AG09319 (cell line): ENCODE measurements at places on chromosomes 2 and 18.
A peak's percentile ranks its signal among the peaks of the same experiment; 100 is the strongest.

- no peak for DNase-seq
These were observed 39.2 kb downstream of the GRHL1 start for GRCh38 chr2:9990736-9991135.

GRCh38 chr18:10391506-10391905 is 62.9 kb upstream of the APCDD1 start:
- DNase-seq, result no peak

GRCh38 chr2:24237313-24237712 is 62.5 kb downstream of the FAM228A start:
- DNase-seq, result no peak

GRCh38 chr2:43905371-43905803 is 66.6 kb downstream of the ABCG8 start:
- no peak for DNase-seq

- no peak for DNase-seq
These were observed 497.8 kb downstream of the EIPR1 start for GRCh38 chr2:2879781-2880180.

GRCh38 chr18:79245517-79246001 is 150.2 kb upstream of the NFATC1 start:
- no peak for DNase-seq

- no peak for DNase-seq
These were observed 214.9 kb upstream of the TNP1 start for GRCh38 chr2:217074576-217075255.

DNA sequence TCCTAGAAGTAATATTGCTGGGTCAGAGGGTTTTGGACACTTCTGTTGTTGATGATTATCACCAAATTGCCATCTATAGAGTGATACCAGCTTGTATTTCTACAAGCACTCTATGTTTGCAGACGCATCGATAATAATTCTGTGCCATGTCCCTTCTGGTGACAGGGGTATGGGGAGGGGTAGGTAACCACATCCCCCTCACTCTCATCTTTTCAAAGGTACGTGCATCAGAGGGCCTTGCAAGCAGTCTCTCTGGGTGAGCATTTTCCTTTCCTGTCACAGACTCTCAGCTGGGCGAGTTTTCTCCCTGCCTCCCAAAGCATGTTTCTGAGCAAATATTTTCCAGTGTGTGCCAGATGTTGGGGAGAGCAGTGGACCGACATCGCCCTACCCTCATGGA is 98.0 kb downstream of the SMAD7 start:
- no peak for DNase-seq

- DNase-seq, result no peak
These were observed 1.3 kb downstream of the ATP8B1 start for GRCh38 chr18:57801761-57802212.

DNA sequence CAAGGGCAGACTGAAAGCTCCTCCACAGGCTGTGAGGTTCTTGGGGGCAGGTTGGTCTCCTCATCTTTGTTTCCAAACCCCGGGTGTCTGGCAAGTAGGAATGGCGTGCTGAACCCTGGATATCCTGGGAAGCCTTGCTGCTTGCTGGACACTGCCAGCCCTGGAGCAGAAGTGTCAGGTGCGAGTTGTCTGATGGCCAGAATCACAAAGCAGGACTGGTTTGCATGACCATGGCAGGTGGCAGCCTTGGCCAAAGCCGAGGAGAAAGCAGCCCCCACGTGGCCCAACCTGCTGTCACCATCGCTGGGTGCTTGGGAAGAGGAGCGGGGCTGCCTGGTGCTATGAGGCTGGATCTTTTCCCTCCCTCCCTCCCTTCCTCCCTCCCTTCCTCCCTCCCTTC is 309.5 kb upstream of the HS6ST1 start:
- DNase-seq, result no peak

DNA sequence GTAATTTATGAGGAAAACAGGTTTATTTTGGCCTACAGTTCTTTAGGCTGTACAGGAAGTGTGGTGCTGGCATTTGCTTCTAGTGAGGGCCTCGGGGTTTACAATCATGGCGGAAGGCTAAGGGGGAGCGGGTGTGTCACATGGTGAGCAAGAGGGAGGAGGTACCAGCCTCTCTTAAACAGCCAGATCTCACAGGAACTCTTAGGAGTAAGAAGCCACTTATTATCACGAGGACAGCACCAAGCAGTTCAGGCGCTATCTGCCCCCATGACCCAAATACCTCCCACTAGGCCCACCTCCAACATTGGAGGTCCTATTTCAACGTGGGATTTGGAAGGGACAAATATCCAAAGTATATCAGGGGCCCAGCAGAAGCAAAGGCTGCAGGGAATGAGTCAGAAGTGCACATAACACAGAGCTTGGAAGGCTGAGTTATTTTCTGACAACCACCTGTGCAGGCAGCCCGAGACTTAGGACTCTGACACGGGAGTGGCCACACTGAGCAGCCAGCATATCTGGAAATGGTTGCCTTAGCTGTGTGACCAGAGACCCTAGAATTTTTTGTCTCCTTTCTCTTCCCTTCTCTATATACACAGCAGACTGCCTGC is 170.9 kb downstream of the PRPF40A start:
- DNase-seq, result no peak

- DNase-seq, result peak; percentile 85
These were observed 162.4 kb downstream of the CELF4 start for GRCh38 chr18:37403100-37403781.

DNA sequence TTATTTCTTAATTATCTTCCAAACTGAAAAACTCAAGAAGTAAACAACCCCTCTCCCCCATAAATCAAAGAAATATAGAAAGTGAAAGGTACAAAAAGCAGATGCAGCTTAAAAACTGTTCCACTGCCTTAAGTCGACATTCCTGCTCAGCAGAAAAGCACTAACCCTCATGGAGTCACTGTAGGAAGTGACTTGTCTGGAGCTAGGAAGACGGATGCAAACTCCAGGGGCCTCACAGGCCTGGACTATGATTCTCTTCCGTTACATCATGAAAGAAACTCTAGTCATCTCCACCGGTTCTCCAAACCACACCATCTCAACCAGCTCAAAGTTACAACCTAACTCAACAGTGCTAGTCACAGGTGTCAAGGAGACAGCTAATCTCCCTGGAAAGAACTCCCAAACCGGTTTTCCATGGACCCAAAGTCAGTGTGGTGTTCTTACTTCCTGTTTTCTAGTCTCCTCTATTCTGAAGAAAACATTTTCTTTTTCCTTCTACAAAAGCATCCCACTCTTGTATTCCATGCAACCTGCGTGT is 128.4 kb downstream of the PIEZO2 start:
- no peak for DNase-seq

GRCh38 chr18:76823587-76824011 is 1.2 kb downstream of the ZNF236 start:
- no peak for DNase-seq

- no peak for DNase-seq
These were observed 93.5 kb downstream of the OSBPL6 start for GRCh38 chr2:178287652-178288344.

DNA sequence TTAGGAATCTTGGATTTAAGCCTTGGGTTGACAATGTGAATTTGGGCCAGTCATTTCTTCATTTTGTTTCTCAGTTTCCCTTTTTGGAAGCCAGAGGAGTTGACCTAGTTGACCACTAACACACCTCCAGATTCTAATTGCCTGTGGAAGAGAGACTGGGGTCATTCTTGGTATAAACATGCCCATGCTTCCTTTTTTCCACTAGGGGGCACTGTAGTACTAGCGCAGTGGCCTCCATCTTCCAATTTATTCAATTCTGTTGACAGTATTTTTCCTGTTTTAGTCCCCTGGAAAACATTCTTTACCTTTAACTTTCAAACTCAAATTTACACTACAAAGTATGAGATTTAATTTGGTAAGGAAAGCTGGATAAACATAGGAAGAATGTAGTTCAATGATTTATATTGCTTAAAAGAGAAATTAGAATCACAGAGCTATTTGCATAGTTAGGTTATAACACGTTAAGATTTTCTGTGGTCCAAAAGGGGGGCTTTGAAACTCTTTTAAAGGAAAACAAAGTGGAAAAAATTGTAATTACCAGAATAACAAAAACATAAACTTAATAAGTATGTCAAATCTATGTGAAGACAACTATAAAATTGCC is 57.5 kb upstream of the AGPS start:
- no peak for DNase-seq

- DNase-seq, result no peak
These were observed 32.4 kb downstream of the ABCB11 start for GRCh38 chr2:168998609-168999211.

DNA sequence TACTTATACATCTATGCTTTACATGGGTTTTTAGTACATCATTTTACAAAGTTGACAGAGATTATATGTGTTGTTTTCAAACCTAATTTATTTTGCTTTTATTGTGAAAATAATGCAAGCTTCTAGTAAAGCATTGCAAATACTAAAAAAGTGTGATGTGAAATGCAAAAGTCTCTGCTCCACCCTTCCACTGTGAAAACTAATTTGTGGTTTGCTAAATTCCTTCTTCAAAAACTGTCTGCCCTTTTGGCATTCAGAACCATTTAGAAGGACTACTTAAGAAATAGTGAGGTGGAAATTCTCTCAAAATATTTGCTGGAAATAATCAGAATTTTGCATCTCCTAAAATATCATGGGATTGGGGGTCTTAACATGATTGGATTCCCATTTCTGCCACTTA is 78.4 kb downstream of the CSRNP3 start:
- no peak for DNase-seq

DNA sequence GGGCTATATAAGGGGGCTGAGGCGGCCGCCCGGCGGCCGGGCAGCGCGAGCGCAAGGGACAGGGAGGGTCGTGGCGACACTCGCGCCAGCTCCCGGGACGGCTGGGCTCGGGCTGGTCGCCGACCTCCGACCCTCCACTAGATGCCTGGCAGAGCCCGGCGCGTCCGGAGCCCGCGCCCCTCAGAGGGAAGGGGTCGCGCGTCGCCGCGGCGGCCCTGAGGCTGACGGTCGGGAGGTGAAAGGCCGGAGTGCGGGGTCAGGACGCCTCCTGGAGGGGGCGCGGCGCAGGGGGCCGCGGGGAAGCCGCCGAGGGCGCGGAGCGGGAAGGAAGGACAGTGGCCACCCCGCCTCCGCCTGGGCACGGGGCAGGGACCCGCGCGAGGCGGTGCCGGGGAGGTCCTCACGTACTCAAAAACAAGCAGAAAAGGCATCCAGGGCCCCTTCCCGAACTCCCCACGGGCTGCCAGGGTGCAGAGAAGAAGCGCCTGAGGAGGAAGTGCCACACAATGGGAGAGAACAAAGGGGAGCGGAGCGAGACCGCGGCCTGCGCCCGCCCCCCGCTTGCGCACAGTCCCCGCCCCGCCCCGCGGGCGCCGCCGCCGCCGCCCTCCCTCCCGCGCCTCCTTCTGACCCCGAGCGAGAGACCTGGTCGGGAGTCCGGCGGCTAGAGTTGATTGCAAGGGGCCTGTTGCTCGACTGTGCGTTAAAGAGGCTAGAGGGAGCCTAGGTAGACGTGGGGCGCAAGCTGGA is 776 bp upstream of the KLF7 start:
- peak; percentile 67 for DNase-seq

GRCh38 chr18:48470484-48471180 is 61.4 kb upstream of the ZBTB7C start:
- DNase-seq, result no peak

DNA sequence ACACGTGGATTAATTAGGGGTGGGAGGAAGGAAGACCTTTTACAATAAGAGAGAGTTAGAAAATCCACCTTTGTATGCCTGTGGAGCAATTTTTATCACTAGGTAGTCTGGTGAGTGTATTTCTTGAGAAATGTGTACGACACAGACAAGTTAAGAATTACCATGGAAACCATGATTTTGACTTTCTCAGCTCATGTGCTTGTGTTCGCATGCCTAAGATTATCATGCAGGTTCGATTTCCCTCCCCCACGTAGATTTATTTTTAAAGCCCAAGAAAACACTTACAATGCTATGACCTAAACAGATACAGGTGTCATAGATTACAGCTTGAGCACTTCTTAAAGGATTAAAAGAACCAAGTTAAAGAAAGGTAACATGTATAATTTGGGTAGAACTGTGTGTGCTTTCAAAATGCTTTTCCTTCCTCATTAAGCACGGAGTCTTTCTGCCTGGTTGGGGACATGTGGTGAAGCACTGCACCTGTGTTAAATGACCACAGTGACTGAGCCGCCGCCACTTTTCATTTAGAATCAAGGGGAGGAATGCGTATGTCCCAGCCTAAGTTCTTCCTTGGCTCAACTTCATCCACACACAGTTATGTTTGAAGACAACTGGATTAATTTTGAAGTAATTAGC is 16.6 kb downstream of the SERTAD2 start:
- DNase-seq, result no peak

DNA sequence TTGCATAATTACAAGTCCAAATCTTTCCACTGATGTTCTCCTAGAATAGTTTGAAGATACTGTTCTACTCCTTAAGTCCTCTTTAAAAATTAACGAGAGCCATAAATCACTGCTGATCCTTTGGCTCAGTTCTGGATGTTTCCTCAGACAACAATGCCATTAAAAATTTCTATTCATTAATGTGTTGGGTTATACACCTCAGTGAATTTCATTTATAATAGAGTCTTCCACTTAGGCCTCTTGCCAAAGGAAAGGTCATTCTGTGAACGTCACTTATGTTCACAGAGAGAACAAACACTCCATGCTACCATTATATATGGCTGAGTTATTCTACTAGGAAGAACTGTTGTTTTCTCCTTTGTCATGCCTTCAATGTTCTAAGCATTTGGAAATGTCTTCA is 1472.3 kb upstream of the CELF4 start:
- DNase-seq, result no peak

DNA sequence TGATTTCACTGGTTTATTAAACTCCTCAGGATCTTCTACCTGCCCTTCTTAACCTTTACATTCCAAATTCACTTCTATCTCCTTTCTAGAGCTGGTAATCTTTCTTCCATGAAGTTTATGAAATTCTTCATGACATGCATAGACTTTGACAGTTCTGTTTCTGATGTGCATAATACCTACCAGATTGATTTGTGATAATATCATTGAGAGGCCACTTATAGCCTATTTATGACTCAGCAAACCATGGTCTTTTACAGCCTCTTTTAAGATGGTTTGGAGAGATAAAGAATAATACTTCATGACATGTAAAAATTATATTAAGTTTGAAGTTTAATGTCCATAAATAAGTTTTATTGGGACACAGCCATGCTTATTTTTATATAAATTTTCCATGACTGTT is 14.0 kb downstream of the SCN2A start:
- no peak for DNase-seq

- DNase-seq, result no peak
These were observed 15.8 kb upstream of the PROKR1 start for GRCh38 chr2:68627615-68628014.

GRCh38 chr18:73615506-73615905 is 532.1 kb downstream of the FBXO15 start:
- DNase-seq, result no peak

DNA sequence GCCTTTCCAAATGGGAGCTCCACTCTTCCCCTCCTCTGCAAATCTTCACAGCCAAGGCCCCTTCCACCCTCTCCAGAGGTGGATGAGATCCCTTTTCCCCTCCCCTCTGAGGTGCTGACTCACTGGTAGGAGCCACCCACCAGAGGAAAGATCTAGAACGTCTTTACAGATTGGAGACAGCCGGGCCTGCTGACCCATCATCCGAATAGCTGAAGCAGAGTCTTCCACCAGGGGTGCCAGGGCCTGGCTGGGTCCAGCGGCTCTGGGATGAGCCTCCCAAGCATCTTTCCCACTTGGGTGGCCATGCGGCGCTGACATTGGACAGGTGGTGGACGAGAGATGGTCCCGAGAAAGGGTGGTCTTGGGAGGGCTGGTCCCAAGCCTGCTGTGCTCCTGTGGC is 9.0 kb downstream of the ERFE start:
- no peak for DNase-seq

- no peak for DNase-seq
These were observed 33.9 kb downstream of the ACKR3 start for GRCh38 chr2:236603361-236604015.
